Esophagus squamous epithelium (tissue), 5 donors: ENCODE measurements at places on chromosomes 5 and 9.

- no peak for DNase-seq
These were observed 59.8 kb downstream of the PTCD2 start for GRCh38 chr5:72379936-72380335.

DNA sequence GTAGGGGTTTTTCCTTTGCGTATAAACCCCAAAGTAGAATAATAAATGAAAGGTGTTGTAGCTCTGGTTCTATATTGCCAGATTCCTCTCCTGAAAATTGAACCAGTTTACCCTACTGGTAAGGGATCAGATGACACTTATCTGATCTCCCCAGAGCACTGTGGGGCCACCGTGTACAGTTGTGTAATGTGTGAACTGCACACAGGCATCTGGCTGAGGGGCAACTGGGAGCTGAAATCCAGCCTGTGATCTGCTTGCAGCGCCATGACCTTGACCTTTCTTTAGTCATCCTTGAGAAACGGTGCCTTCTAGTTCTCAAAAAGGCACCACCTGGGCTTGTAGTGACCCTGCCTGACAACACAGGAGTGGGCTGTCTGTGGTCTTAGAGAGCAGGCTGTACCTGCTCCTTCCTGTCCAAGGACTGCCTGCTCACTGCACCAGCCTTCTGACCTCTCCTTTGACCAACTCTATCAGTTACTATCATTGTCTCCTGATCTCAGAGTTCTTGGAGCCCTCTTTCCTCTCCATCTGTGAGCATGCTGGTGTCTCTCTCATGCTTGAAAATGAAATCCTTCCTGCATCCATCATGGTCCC is 40.2 kb downstream of the PDE6A start:
- DNase-seq, result no peak

DNA sequence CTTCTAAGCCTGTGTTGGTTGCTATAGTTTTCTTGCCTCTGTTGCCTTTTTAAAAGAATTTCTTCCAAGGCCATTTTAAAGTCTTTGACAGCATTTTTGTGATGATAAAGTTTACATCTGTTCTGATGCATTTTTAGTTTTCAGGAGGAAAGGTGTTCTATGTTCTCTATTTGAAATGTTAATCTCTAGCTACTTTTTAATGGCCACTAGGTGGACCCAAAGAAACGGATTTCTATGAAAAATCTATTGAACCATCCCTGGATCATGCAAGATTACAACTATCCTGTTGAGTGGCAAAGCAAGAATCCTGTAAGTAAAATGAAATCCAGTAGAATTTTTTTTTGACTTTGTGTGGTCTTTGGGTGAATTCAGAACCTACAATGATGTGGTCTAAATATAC is 60.2 kb downstream of the MELK start:
- DNase-seq, result no peak

- DNase-seq, result no peak
These were observed 218.7 kb downstream of the GLIS3 start for GRCh38 chr9:4080921-4081895.

DNA sequence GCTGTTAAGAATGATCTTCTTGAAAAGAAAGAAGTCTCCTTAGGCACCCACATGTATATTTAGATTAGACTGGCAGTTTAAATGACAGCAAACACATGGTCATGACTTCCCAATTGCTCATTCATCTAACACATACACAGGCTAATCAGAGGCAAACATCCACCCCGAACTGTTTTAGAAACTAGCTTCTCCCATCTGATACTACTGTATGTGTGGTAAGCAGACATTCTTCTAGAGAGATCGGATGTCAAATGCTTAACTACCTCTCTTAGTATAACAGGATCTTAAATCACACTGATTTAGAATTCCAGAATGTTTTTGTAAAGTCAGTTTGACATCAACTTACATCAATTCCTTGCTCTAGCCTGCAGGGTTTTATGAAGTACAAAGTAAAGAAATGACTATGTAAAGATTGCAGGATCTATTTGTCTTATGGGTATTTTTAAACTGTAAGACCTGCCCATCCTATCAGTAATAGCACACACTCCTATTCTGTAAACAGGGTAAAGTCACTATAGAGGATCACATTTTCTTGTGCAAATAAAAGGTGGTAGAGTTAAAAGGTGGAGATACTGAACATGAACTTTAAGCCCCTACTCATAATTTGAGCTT is 239.7 kb downstream of the MLLT3 start:
- no peak for DNase-seq

GRCh38 chr5:155628346-155628745 is 614.8 kb downstream of the KIF4B start:
- DNase-seq, result no peak

DNA sequence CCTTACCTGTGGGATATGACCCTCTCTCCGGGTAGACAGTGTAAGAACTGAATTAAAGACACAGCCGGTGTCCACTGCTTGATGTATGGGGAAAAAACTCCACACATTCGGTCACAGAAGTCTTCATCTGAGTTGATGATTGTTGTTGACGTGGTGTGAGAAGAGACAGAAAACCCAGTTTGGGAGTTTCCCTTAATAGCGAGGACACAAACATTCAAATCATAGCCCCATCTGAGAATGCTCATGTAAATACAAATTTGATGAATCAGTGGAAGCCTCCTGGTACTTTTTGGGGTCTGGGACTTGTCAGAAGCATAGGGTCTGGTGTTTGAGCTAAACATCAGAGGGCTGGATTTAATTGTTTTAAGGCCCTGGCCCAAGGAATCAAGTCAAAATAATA is 11.0 kb downstream of the HAVCR1 start:
- DNase-seq, result no peak

- no peak for DNase-seq
These were observed 93.4 kb downstream of the KCNIP1 start for GRCh38 chr5:170597109-170597751.

GRCh38 chr5:117652036-117652957 is 1077.7 kb upstream of the SEMA6A start:
- DNase-seq, result no peak

DNA sequence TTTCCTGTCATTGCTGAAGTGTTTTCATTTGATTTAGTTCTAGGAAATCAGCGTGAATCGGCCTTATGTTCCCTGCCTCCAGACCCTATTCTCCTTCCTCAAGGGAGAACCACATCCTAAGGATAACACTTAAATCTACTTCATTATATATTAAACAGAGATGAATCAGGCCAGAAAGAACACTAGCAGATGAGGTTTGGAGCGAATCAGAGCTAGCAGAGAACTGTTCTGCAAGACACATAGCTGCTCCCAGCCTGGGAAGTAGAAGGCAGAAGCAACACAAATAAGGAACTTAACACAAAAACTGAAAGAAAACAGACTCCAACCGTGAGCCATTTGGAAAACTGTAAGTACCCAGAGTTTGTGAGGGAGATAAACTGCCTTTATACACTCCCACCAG is 718.2 kb downstream of the SEMA5A start:
- DNase-seq, result no peak

DNA sequence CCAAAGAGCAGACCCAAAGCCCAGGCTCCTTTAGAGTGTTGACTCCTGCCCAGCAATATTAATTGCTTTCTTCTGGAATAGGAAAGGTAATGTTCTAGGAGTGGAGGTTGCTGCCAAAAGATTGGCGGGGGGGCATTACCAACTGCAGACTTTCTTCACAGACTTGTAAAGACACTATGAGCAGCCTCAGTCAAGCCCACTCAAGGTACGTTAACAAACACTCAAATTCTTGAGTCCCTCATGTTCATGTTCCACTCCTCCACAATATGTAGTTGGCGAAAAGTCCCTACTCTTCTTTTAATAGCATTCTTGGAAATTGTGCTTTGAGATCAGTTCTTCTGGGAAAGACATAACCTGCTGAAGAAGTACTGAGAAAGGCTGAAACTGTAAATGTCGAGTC is 409.2 kb upstream of the KIF2A start:
- DNase-seq, result no peak

GRCh38 chr9:28930766-28931165 is 1357.5 kb upstream of the C9orf72 start:
- no peak for DNase-seq

DNA sequence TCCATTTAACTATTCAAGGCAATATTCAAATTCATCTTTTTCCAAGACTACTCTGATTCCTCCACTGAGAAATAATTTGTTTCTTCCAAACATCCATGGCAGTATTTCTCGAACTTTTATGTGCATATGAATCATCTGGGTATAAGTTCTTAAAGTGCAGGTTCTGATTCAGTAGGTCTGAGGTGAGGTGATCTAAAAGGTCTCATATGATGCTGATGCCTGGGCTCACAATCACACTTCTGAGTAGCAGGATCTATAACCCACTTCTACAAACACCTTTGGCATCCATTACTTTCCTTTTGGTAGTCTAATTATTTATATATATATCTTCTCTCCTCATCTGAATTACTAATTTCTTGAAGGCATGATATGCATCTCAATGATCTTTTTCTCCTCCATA is 7.2 kb downstream of the ERP44 start:
- DNase-seq, result no peak

DNA sequence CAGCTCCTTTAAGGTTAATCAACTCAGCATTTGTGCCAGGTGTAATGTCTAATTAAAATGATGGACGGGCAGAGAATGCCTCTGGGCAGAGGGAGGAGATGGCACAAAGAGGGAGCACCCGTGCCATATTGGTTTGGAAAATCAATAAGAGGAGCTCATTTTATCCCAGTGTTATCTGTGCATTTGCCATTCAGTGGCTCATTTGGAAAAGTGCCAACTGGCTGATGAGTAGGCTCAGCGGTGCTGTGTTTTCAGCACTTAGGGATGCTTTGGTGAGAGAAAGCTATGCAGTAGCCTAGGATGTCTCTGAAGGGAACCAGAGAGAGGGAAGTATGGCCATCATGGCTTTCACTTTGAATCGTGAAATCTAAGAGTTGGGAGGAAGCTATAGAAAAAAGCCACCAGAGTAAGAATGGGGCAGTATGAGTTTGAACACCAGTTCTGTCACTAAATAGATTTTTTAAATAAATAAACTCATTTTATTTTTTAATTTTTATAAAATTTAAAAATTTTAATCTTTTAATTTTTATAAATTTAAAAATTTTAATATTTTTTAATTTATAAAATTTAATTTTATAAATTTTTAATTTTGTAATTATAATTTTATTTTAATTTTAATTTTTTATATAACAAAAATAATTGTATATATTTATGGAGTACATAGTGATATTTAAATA is 472.8 kb downstream of the BRINP1 start:
- no peak for DNase-seq

DNA sequence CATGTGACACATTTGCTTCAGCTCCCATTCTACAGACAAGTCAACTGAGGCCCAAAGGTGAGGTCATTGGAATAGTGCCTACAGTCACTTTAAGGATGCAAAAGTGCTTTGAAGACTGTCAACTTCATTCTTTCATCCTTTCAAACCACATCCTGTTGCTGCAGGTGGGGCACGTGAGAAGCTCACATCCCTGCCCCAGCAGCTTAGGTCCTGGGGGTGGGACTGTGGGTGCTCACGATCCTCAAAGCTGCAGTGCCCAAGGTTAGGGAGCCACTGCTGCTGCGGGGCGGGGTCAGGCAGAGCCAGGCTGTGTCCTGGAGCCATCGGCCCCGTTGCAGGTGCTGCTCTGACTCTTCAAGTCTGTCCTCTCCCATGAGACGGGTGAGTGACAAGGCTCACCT is 57.9 kb upstream of the IER5L start:
- no peak for DNase-seq

DNA sequence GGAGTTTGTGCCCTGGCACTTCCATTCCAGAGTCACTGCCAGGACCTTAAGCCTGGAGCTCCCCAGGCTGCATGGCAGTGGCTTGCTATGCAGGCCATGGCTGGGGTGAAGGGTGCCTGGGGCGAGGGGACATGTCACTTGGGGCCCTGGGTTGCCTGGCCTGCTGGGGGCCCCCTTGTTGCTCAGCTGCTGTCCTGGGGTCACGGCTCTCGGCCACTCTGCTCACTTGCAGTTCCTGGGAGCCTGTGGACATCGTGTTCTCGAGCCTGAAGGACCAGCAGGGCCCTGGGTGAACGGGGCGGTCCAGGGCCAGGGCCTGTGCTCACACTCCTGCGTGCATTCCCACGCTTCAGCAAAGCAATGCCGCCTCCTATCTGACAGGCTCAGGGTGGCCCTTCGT is 14.5 kb upstream of the SLC2A6 start:
- DNase-seq, result no peak
